NCI-H2171 treated with DMSO at 0.1 percent for 48 hours (cell line): ENCODE measurements at places on chromosomes 11 and 22.

DNA sequence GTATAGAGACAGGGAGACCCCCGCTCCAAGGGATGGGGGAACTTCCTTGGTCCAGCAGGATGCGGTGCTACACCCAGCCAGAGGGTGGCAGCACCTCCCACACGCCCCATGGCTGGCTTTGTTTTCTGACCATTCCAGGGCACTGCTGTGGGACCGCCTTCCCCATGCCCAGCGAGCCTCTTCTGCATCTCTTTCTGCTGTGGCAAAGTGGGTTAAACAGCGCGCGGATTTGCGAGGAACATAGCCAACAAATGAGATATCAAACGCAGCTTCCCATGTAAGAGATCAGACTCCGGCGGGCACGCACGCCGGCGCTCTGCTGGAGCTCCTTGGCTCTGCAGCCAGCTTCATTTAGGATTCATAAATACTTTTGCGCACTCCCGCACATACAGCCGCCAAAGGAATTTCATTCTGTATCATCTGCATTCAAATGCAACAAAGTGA lies 485.8 kb upstream of the CADM1 start:
- DNase-seq = no peak

GRCh38 chr11:130846606-130847005 lies 69.7 kb downstream of the SNX19 start:
- no peak for DNase-seq

GRCh38 chr11:3824714-3825472 lies 15.9 kb downstream of the RHOG start:
- no peak for DNase-seq

- DNase-seq = no peak
Observed at GRCh38 chr11:83456075-83456474, 169.9 kb upstream of the CCDC90B start.

GRCh38 chr11:30344085-30344484 lies 21.2 kb downstream of the ARL14EP start:
- no peak for DNase-seq
